ENCODE measurements at places on chromosomes 4 and X. TPM values are rescaled to one million over a fixed set of nuclear protein-coding genes. Genes with fewer than 3 reads are reported as not detected.

- no peaks in the 10 kb centered on the region for H3K27me3 ChIP-seq
- H3K36me3 ChIP-seq: no peaks in the 10 kb centered on the region
- H3K27ac ChIP-seq: no peak overlapping the region
Measured at GRCh38 chr4:28082686-28083390, 1222.2 kb downstream of the STIM2 start.

DNA sequence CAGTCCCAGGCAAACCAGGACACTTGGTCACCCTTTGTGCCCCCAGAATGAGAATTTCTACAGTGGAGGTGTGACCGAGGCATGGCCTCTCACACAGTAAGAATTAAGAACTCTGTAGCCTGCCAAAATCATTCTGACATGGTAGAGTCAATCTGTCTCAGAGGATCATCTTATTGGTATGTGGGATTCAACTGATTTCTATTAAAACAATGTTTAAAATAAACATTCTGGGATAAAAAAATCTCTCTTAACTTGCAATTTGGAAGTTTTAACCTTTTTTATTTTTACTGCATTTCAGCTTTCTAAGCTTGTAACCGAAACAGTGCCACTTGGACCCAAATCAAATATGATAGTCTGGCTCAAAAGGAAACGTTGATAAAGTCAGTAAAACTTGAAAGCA is 165.4 kb upstream of the LDB2 start:
- H3K36me3 ChIP-seq: no peaks in the 10 kb centered on the region
- H3K27ac ChIP-seq: no peak overlapping the region
- no peak for DNase-seq

- no peak overlapping the region for H3K4me3 ChIP-seq
- H3K27ac ChIP-seq: no peak overlapping the region
- no peaks in the 10 kb centered on the region for H3K36me3 ChIP-seq
- H3K4me1 ChIP-seq: no peaks in the 10 kb centered on the region
Measured at GRCh38 chr4:128639541-128640270, 169.8 kb upstream of the JADE1 start.

GRCh38 chrX:133384454-133384853 is 30.8 kb downstream of the GPC4 start:
- no peak overlapping the region for H3K27ac ChIP-seq
- peaks cover 3% of the 10 kb centered on the region for H3K4me1 ChIP-seq
- no peak overlapping the region for H3K4me3 ChIP-seq

DNA sequence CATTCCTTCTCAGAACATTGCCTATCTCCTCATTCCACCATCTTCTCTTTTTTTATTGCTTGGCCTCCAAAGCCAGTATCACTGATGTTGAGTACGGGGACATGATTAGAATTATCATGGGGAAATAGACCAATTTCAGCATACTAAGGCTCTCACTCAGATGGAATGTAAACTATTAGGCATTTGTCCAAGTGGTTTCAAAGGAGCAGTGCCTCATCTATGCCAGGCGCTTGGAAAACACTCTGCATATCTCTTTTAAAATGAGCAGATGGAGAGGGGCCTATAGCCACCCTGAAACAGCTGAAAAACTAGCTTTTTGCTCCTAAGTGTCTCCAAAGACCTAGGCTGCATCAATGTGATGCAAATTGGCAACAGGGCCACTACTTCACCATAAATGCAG is 150.8 kb upstream of the DIPK2B start:
- no peaks in the 10 kb centered on the region for H3K36me3 ChIP-seq
- H3K27me3 ChIP-seq: no peaks in the 10 kb centered on the region

GRCh38 chr4:52655506-52655905 is 3.6 kb downstream of the USP46 start:
- H3K4me3 ChIP-seq: no peak overlapping the region
- DNase-seq: no peak
- H3K36me3 ChIP-seq: peaks cover 14% of the 10 kb centered on the region
- H3K4me1 ChIP-seq: peaks cover 20% of the 10 kb centered on the region

CENPE gene
- total RNA-seq: 42.4 TPM

TBX22 gene
- total RNA-seq: not detected

UGT2B7 gene
- not detected for total RNA-seq

FAM47A gene
- total RNA-seq: not detected

Measured in activated CD4-positive, alpha-beta T cell treated with anti-CD3 and anti-CD28 coated beads for 36 hours (primary cell).